ENCODE measurements at places on chromosomes 1 and 21.
A peak's percentile ranks its signal among the peaks of the same experiment; 100 is the strongest.

- no peak for DNase-seq
Observed at GRCh38 chr1:167514288-167514687, 4.0 kb downstream of the CD247 start.

DNA sequence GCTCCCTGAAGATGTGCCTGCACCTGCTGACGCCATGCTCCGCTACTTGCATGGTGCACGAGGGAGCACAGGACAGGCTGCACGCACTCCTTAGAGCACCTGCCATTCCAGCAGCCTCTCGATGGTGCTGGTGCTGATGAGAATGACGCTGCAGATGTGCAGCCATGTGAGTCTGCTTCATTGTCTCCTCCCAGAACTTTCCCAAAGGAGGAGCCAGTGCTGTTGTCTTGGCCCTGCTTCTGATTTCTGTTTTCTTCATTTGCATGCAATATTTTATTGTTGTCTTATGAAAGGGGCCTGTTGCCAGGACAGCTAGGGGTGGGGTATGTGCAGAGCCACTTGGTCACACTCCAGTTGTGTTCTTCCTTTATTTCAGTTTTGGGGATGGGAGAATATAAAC is 70.1 kb downstream of the PCBP3 start:
- no peak for DNase-seq

- DNase-seq = no peak
Observed at GRCh38 chr1:216670118-216670883, 52.9 kb downstream of the ESRRG start.

DNA sequence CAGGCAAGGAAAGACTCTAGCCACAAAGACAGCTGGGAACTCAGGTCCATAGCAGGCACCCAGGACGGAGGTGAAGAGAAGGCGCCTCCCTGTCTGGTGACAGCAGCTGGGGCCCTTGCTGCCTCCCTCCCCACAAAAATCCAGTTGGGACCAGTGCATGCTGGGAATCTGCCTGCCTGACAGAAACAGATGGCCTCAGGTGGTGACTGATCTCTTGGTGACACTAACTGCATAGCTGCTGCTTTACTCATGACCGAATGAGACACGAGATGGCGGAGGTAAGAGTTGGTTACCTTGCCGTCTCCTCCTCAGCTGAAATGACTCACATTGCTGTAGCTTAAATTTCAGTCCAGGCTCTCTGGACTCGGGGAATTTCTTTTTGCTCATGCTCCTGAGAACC is 130.3 kb downstream of the FGGY start:
- DNase-seq = no peak

- DNase-seq = no peak
Observed at GRCh38 chr1:31828341-31828740, 12.5 kb upstream of the SPOCD1 start.

DNA sequence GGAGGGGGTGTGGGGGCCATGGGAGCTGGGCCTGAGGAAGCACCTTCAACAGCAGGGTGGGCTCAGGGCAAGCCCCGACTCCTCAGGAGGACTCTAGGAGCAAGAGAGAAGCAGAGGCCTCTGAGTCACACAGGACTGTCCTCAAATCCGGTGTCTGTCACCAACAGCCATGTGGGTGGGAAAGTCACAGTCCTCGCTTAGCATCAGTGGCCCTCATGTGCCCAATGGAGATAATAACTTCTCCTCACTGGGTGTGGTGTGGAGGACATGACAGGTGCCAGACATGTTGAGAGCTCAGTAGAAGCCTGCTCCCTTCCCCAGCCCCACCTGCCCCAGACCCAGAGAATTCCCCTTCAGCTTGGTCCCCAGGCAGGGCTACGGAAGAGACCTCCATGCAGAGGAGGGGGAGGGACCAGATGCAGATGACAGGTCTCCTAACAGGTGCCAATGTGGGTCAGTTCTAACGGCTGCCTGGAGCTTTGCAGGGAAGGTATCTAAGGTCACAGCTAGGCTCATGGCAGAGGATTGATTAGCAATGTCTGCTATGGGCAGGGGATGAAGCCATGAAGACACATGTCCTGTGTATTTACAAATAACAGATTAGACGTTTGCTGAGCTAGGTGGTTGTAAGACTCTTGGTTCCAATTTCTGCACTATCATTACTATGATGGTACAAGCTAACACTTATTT is 30.2 kb downstream of the TTC39A start:
- DNase-seq = no peak

GRCh38 chr1:5273280-5274003 is 619.0 kb downstream of the AJAP1 start:
- no peak for DNase-seq

GRCh38 chr1:68228851-68229250 is 3.5 kb downstream of the WLS start:
- DNase-seq = no peak

- no peak for DNase-seq
Observed at GRCh38 chr1:114735479-114735878, 18.9 kb upstream of the NRAS start.

- peak; percentile 4 for DNase-seq
Observed at GRCh38 chr1:77832901-77833300, 53.5 kb downstream of the MIGA1 start.

- DNase-seq = no peak
Observed at GRCh38 chr1:163202833-163203451, at the start of gene RGS5. Gene RGS5 (minus strand): TSS chr1:163202916. CDS start chr1:163202835, 81 bp downstream.

- no peak for DNase-seq
Observed at GRCh38 chr1:202229376-202229775, 35.8 kb downstream of the LGR6 start.

GRCh38 chr1:94859174-94859573 is 39.0 kb downstream of the SLC44A3 start:
- DNase-seq = no peak

- peak; percentile 57 for DNase-seq
Observed at GRCh38 chr1:61569303-61569621, 155.7 kb downstream of the TM2D1 start.

- DNase-seq = no peak
Observed at GRCh38 chr1:55233145-55233777, 18.1 kb upstream of the USP24 start.
